ENCODE measurements at places on chromosomes 6 and 20.

DNA sequence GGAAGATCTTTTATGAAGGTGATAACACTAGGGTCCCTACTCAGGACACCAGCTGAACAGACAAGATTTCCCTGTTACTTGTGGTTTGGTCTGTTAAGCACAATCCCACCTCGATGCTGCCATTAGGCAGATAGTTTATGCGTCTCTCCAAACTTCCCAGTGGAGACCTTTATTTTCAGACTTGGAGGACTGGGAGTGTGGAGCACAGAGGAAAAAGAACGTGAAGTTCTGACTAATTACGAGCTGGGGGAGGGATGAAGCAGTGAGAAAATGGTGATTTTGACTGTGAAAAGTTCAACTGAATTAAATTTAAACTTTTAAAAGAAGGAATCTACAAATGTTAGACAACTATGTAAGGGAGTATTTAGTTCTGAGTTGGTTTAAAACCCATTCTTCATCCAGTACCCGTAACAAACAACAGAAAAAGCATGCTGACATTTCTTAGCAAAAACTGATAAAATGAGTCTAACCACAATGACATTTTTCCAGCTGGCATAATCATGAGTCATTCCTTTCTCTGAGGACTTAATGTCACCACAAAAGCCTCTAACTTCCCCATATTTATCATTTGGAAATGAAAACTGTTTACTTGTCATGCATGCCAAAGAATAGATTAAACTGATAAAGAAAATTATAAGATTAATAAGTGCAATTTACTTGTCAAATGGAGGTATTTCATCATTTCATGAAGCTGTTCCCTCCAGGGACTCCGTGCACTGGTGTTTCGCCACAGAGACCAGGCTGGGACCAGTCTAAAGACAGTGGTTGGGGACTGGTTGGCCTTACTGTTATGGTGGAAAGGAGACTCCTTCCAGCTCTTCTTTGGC, 113.3 kb upstream of the SSTR4 start:
- peak; percentile 34 for DNase-seq

DNA sequence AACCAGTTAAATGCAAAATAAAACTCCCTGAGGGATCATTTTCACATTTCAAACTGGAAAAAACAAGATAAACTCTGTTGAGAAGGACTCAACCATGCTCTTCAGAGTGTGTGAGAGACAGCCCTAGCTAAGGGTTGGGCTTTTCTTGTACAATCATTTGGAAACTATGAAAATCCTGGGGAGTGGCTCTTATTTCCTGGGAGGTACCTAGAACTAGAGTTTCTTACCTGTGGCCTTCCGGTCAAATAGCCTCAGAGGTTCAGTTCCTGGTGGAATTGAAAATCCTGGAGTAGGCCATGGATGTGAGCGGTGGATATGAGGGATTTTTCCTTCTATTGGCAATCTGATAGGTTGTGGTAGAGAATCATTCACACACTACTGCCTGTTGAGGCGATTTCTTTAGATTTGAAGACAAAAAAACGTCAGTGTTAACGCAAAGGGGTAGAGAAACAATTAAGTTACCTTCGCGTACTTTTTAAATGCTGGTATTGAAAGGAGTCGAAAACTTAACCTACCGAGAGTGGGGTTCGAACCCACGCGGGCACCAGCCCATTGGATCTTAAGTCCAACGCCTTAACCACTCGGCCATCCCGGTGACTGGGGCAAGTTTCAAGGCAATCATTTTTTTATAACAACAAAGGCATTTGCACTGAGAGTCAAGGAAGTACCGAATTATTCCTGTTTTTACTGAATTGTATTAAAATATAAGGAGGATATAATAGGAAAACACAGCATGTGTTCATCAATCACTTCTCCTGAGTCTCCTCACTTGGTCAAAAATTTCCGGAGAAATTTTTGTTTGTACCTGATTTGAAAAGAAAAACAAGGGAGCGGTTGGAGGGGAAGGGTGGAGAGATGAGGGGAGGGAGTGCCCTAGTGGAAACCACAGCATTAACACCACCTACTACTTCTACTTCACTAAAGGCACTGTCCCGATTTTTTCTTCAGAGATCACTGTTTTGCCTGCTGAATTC, 191.3 kb downstream of the OR2B2 start:
- no peak for DNase-seq

- DNase-seq = no peak
These were observed 12.4 kb downstream of the FRS3 start for GRCh38 chr6:41767112-41767833.

GRCh38 chr6:132927713-132928112, 113.3 kb downstream of the RPS12 start:
- no peak for DNase-seq

DNA sequence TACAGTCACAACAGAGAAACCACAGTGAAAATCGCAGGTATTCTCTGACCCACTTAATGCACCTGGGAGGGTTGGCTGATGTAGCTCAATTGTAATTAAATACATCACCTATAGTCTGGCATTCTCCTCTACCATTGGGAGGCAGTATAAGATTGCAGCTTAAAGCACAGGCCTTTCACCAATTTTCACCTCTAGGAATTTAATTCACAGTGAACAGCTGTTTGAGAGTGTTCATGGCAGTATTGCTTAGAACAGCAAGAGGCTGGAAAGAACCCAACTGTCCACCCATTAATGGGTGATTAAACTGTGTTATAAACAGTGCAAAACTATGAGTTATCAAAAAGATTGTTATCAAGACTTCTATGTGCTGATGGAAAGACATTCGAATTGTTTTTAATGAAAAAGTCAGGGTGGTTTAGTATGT, 2.0 kb downstream of the EDEM2 start:
- DNase-seq = peak; percentile 12

GRCh38 chr6:136404627-136405419, 115.2 kb upstream of the BCLAF1 start:
- no peak for DNase-seq

DNA sequence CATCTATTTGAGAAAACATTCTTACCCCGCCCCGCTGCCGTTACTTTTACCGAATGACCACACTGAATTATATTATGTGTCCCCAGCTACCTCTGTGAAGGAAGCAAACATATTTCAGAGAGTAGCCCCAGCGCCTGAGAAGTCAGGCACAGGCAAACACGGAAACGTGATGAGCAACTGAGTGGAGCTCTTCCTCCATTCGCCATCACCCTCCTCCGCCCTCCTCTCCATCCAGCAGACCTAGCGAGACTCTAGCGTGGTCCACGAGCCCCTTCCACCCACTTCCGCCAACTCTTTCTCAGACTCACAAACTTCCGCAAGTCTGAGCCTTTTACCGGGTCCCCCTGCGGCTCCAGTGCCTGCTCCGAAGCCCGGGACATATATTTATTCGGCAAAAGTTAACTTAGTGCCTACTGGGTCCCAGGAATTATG, 582 bp downstream of the SNRPB start:
- DNase-seq = no peak

DNA sequence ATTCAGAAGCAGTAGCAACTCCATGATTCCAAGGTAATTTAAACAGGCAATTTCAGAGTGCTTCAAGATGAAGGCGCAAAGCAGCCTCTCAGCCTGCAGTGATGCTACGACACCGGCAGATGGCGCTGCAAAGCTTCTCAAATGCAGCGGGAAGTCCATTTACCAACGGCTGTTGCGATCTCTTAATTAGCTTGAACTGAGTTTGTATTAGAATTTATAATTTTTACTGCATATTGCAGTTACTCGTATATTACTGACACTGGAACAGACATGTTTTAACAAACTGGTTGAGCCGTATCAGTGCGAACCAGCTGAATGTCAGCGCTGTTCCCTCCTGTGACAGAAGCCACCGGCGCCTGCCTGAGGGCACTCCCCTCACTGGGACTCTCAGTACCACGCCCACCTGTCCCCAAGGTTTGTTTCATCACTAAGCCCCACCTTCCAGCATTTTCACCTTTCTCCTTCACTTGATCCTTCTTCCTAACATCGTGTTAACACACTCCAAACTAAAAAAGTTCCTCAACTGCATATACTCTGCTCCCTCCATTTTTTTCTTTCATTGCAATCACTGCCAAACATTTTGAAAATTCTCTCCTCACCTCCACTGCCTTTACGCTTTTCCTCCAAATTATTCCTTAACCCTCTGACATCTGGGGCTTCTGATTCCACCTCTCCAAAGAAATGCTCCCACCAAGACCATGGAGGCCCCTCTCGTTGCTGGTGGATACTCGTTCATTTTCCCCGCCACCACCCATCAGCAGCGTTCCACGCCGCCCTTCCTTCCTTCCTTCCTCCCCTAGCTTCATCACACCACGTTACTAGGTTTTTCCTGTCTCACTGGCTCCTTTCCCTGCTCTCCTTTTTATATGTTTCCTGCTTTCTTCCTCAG, 14.5 kb downstream of the GNL1 start:
- no peak for DNase-seq

DNA sequence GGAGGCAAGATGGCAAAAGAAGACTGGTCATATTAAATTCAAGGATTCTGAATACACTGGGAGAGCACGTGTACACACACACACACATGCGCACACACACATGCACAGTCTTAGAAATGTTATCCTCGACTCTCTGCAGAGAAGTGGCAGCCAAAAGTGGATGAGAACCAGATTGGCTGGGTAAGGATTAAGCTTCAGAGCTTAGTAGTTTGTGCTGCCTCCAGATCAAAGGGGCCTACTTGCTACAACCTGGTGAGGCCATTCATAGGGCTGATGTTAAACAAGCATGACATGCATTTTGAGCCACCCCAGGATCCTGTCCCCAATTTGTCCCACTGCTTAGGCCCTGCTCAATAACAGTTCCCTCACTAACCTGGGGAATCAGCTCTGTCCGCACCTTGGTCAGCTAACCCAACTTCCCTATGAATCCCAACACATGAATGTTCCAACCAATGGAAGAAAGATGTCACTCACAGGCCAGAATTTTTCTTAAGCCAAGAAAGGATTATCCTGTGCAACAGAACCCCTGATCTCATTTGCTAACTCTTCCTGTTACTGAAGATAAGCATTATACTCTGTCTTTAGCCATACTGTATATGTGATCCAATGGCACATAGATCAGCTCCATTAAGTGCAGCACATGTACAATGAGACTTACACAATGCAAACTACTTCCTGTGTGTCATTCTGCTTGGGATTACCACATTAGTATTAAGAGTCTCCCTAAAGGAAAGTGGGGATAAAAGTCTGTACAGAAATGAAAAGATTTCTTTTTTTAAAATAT, 31.0 kb downstream of the TOMM6 start:
- DNase-seq = no peak

GRCh38 chr6:136066005-136066404, 184.1 kb downstream of the MTFR2 start:
- DNase-seq = no peak

DNA sequence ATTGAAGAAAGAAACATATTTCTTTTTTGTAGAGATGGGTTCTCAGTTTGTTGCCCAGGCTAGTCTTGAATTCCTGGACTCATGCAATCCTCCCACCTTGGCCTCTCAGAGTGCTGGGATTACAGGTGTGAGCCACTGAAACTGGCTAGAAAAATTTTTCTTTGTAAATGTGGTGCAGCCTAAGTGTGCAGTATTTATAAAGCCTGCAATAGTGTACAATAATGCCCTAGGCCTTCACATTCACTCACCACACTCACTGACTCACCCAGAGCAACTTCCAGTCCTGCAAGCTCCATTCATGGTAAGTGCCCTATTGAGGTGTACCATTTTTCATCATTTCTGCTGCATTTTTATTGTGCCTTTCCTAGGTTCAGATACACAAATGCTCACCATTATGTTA, 31.4 kb downstream of the NHSL1 start:
- no peak for DNase-seq

GRCh38 chr20:50330504-50331313, 140.1 kb downstream of the CEBPB start:
- DNase-seq = no peak

- no peak for DNase-seq
These were observed 17.9 kb downstream of the RRBP1 start for GRCh38 chr20:17664025-17664633.

DNA sequence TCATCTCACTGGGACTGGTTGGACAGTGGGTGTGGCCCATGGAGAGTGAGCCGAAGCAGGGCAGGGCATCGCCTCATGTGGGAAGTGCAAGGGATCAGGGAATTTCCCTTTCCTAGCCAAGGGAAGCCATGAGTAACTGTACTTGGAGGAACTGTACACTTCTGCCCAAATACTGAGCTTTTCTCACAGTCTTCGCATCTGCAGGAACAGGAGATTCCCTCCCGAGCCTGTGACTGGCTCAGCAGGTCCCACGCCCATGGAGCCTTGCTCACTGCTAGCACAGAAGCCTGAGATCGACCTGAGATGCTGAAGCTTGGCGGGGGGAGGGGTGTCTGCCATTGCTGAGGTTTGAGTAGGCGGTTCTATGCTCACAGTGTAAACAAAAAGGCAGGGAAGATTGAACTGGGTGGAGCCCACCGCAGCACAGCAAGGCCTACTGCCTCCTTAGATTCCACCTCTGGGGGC, 10.4 kb upstream of the CALHM5 start:
- DNase-seq = no peak

DNA sequence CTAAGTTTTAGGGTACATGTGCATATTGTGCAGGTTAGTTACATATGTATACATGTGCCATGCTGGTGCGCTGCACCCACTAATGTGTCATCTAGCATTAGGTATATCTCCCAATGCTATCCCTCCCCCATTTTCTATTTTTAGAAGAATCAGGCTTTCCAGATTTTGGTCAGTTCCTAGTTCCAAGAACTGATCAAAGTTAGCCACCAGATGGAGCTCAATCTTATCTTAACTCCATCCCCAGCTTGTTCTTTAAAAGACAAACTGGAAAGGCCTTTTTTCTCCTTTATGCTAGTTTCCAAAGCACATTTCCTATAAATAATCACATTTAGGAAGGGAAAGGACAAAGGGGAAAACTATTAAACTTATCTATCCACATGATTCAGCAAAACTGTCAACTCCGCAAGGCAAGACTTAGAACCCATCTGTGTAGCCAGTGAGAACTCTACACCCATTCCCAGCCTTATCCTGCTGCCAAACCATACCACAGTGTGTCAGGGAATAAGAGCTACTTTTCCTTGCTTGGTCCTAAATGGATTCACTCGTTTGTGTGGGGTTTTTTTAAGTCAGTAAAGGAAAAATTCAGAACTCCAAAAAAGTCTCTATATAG, 22.8 kb upstream of the KHDC1 start:
- no peak for DNase-seq

GRCh38 chr6:130147111-130147510, 75.6 kb downstream of the SAMD3 start:
- no peak for DNase-seq

GRCh38 chr6:139686308-139686707, 311.9 kb upstream of the CITED2 start:
- no peak for DNase-seq

DNA sequence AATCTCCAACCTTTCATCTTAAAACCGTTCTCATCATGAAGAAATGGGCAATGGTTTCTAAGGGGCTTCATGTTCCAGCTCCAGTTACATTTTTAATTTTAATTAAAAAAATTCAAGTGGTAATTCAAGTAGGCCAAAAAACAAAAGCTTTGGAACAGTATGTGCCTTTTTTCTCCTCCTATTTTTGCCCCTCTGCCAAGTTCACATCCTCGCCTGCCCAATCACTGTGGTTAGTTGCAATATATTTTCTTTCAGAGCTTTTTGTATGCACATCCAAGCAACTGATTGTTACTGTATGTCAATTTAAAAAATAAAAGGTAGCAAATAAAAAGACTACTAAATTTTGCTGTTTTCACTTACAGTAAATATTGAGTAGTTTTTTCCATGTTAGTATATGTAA, 99.8 kb upstream of the B3GAT2 start:
- DNase-seq = no peak
